ENCODE measurements at places on chromosomes 12 and 14. TPM values are rescaled to one million over a fixed set of nuclear protein-coding genes. Genes with fewer than 3 reads are reported as not detected.

GRCh38 chr14:88025313-88025712 is 20.4 kb downstream of the GPR65 start:
- ATAC-seq, result no peak

DNA sequence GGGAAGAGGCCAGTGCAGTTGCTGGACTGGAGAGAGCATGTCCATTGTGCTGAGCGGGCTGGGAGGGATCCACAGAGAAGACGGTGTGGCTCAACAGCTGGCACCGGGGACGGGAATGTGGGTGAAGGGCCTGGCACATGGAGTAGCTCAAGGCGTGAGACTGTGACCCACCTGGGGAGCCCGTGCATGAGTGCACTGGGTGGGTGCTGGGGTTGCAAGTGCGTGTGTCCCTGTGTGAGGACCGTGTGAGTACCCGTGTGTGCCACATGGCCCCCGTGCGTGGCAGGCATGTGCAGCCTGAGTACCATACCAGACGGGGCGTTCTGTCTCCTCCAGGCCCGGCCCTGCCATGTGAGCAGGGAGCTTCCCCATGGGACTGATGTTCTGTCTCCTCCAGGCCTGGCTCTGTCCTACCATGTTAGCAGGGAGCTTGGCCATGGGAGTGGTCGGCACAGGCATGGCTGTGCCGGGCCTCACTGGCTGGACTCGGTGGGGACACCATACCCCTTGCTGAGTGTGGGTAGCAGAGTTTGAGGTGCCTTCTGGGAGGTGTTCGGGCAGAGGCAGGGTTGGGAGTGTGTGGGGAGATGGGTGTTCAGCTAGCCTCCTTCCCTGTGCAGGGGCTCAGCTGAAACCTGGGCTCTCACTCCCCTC is 234.4 kb downstream of the TMEM121 start:
- ATAC-seq, result no peak

DNA sequence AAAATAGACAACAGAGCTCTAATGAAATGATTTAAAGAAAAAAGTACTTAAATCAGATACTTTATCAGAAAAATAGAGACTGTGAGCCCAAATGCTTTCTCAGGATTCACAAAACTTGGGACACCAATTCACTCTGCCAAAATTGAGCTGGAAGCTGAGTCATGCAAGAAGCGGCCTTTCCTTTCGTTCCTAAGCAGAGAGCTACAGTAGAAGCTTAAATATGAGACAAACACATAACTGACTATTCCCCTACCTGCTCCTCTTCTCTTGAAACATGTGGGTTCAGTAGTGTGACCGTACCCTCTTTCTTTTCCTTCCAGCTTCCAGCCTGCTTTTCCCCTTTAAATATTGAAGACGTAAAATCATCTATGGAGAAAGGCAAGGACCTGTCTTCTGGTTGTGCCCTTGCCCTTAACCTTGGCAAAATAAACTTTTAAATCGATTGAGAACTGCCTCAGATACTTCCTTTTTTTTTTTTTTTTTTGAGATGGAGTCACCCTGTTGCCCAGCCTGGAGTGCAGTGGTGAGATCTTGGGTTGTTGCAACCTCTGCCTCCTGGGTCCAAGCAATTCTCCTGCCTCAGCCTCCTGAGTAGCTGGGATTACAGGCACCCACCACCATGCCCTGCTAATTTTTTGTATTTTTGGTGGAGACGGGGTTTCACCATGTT is 4.4 kb upstream of the SDS start:
- ATAC-seq, result no peak

FBLN5 gene
- 7.6 TPM for total RNA-seq

GRCh38 chr14:56119201-56119981 is 1.2 kb downstream of the PELI2 start:
- peak; percentile 53 for ATAC-seq

- ATAC-seq, result no peak
Observed at GRCh38 chr14:60944204-60944603, 36.7 kb downstream of the TRMT5 start.

POTEG gene
- not detected for total RNA-seq

RNF212B gene
- total RNA-seq, result not detected

NYNRIN gene
- total RNA-seq, result 0.04 TPM

- ATAC-seq, result no peak
Observed at GRCh38 chr12:2118481-2119255, 65.9 kb downstream of the CACNA1C start.

- no peak for ATAC-seq
Observed at GRCh38 chr12:118402251-118402650, 25.9 kb downstream of the SUDS3 start.

SOAT2 gene
- total RNA-seq, result 1.1 TPM

FOXN4 gene
- total RNA-seq, result not detected

DNA sequence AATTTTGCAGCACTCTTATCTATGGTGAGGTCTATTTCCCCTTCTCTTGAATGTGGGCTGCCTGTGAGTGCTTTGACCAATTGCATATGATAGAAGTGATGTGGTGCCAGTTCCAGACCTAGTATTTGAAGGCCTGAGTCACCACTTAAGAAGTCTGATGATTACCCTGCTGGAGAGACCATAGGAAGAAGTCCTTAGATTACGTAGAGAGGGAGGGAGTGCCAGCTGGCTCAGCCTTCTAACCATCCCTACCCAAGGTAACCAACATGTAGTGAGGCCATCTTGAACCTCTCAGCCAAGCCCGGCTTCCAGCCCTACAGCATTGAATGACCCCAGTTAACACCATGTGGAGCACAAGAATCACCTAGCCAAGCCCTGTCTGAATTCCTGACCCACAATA is 166.9 kb downstream of the NELL2 start:
- ATAC-seq, result no peak

- ATAC-seq, result no peak
Observed at GRCh38 chr12:105444653-105445102, 114.2 kb downstream of the C12orf75 start.

- ATAC-seq, result no peak
Observed at GRCh38 chr14:54106661-54107377, 150.2 kb upstream of the BMP4 start.

- ATAC-seq, result no peak
Observed at GRCh38 chr14:51441001-51441400, 201.0 kb downstream of the TMX1 start.

- peak; percentile 46 for ATAC-seq
Observed at GRCh38 chr14:51331486-51332367, 91.7 kb downstream of the TMX1 start.

- ATAC-seq, result no peak
Observed at GRCh38 chr14:51341338-51341737, 101.3 kb downstream of the TMX1 start.

WNT5B gene
- 0.30 TPM for total RNA-seq

DNA sequence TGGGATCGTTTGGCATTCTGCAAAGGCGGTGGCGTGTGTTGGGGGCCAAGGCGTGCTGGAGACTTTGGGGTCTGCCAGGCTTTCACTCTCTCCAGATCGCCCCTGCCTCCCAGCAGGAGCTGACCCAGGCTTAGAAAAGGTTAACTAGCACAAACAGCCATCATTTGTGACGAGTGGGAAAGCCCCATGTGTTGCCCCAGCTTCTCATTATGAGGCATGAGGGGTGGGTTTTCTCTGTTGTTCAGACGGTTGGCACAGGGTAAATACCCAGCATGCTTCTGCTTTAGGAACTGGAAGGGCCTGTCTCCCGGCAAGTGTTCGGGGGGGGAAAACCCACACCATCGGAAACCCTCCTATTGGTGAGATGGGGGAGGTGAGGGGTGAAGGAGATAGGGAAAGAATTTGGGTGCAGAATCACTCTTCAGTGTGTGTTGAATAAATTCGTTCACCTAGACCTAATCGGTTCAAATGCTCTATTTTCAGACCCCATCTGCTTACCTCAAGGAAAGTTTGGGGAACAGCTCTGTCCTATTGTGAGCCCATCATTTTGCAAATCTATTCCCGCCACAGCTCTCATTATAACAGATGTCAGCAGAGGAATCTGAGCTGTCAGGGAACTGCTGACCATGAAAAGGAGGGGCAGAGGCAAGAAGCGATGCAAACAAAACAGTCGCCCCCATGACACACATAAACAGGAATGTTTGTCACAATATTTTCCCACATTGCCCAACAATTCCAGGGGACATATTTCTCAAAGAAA is 34.7 kb upstream of the C12orf42 start:
- ATAC-seq, result peak; percentile 81

GRCh38 chr12:24952389-24952788 is 3.5 kb upstream of the BCAT1 start:
- no peak for ATAC-seq

Data from activated T-helper 17 cell treated with anti-CD3 and anti-CD28 coated beads, Interleukin-2, amount 50 U/mL, for 72 hours (primary cell).